ENCODE measurements at places on chromosomes 11 and 22.

DNA sequence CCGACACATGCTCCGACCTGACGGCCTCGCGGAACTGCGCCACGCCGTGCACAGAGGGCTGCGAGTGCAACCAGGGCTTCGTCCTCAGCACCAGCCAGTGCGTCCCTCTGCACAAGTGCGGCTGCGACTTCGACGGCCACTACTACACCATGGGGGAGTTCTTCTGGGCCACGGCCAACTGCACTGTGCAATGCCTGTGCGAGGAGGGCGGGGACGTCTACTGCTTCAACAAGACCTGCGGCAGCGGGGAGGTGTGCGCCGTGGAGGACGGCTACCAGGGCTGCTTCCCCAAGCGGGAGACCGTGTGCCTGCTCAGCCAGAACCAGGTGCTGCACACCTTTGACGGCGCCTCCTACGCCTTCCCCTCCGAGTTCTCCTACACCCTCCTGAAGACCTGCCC is 26.8 kb downstream of the TECTA start:
- no peak for DNase-seq

DNA sequence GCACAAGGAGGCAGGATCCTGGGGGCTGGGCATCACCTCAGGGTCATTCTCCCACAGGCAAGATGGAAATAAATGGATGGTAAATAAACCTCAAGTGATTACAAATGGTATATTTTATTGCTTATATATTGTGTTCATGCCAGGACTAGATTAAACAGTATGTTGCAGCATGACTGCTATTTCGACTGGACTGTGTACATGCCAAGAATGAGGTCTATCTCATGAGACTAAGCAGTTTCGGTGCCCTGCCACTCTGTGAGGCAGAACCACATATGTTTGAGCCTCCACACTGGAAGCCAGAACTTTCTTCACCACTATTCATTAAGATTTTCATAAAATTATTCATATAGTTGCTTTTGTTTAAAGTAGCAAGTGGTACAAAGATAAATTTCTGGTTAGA is 140.2 kb downstream of the DDX10 start:
- no peak for DNase-seq

DNA sequence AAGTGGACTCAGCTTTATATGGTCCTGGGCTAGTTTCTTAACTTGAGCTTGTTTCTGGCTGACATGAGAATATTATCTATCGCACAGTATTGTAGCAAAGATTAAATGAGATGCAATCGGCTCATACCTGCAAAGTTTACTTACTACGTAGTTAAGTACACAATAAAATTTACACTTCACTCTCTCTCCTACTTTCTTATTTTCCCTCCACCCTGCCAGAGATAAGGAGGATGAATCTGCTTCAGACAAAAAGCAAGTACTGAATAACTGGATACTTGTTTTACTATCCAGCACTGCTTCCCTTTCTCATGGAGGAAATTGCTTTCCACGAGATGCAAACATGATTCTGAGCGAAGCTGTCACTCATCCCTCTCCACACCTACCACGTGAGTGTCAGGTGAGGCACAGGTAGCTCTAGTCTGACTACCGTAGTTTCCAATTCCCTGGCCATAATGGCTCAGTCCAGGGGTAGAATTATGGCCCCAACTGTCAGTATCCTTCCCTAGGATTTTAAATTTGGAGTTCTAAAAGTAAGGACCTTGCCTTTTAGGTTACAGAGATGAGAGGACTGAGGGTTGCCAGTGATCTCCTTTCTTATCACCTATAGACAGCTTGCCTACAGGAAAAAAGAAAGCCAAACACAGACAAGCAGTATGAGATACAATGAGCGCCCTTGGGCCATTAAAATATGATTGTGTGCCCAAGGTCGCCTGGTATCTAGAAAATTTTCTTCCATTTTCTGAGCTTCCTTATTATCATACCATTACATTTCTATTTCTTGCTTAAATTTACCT is 39.8 kb downstream of the GAB2 start:
- DNase-seq: no peak

DNA sequence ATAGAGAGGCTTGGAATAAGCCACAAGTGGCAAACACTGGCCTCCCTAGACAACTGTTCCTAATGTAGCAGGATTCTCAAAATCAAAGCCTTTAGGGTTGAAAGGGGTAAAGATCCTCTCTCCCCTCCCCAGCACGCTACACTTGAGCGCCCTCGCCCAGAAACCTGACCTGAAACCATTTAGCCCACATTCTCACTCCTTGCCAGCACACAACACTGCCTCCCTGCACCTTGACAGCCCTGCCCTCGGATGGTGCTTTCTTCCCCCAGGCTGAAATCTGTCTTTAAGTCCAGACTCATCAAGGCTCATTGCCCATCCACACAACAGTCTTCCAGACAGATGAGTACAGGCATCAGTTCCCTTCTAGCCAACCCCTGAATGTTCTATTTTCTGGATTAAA is 26.5 kb downstream of the CWC15 start:
- no peak for DNase-seq

- DNase-seq: peak; percentile 27
Measured at GRCh38 chr11:67032830-67033551, 10.1 kb downstream of the SYT12 start.

- no peak for DNase-seq
Measured at GRCh38 chr11:17063171-17064002, 14.1 kb downstream of the RPS13 start.

DNA sequence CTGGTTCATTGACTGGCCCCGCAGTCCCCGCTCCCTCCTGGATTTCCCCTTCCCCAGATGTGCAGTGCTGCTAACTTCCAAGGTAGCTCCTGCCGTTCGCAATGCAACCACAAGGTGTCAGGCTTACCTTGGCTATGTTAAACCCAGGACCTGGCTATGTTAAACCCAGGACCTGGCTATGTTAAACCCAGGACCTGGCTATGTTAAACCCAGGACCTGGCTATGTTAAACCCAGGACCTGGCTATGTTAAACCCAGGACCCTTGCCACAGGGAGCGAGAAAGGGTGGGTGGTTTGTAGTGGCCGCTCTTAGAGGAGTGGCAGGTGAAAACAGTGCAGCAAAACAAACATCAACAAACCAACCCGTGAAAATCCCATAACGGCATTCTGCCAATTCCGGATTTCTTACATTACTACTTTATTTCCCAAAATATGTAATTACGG is 2.9 kb upstream of the ADAMTS8 start:
- DNase-seq: peak; percentile 17

DNA sequence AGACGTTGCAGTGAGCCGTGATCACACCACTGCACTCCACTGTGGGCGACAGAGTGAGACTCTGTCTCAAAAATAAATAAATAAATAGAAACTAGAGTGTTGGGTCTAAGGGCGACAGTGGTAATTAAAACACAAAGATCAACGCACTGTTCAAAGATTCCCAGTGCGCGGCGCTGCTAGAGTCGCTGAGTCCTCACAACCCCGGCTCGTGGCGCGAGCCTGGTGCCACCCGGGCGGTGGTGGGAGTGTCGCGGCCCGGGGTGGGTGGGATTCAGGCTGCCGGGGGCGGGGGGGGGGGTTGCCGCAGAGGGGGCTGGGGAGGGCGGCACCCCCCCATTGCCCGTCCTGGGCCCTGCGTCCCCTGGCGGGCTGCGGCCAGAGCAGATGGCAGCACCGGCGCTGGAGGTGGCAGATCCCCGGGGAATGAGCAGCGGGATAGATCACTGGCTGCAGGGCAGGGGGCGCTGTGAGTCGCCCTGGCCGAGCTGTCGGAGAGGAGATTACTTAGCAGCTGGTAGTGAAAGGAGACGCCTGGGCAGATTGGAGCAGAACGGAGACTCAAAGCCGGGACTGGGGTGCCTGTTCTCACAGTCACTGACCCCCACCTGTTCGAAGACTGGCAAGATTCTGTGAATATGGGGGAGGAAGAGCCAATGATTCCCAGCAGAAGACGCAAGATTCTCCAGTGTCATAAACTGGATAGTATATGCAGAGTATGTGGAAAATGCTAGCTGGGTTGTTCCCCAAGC is 30.2 kb upstream of the APOBEC3A start:
- peak; percentile 69 for DNase-seq

DNA sequence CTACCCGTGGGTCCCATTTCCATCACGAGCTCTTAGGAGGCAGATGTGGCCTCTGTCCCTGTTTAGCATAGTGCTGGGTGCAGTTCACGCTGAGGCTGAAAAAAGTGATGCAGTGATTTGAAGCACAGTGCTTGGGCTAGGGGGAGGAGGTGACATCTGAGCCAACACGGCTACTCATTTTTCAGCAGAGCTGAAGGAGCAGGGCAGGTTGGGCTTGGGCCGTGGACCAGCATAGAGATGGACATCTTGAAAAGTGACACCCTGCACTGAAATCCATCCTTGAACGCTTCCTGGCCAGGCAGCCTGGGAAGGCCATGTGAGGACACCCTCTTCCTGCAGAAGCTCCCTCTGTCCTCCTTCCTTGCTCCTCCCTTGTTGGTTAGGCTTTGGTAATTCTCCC is 66.4 kb downstream of the ADAMTS15 start:
- DNase-seq: no peak

DNA sequence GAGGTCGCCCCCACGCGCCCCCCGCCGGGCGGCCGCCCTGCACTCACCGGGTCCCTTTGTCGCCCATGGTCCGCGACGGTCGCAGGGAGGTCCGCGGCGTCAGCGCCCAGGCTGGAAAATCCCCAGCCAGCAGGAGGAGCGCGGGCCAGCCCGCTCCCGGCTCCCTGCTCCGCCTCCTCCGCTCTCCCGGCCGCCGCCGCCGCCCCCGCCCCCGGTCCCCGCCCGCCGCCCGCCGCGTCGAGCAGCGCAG is at the start of gene ARRB1:
Gene ARRB1 (minus strand): TSS at position 121 of the 250 bp plus-strand sequence. CDS start 54 bp downstream, at position 67.
- DNase-seq: no peak

- no peak for DNase-seq
Measured at GRCh38 chr11:63298258-63298657, 54.9 kb upstream of the SLC22A25 start.

- DNase-seq: peak; percentile 40
Measured at GRCh38 chr11:123525097-123525496, 95.0 kb downstream of the GRAMD1B start.

GRCh38 chr11:3156282-3156660 is 8.8 kb downstream of the OSBPL5 start:
- DNase-seq: no peak

DNA sequence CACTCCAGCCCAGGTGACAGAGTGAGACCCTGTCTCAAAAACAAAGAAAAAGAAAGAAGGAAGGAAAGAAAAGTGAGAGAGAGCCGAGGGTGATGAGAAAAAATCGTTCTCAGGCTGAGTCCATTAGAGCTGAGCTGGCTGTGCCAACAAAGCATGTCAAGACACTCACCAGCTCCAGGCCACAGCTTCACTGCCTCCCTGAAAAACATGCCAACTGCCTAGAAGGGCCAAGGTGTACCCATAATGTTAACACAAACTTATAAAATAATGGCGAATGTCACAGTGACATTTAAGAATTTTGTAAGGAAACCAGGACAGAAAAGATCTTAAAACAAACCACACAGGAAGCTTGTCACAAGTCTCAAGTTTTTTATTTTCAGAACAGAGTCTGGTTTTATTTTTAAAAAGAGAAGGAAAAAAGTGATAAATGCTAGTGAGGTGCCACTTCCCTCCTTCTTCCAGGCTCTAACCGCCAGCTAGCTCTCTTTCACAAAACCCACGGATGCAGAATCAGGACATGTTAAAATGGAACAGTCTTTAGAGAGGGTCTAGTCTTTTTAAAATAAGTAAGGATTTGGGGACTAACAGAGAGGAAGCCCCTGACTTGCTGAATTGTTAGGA is 5.1 kb downstream of the TMEM121B start:
- DNase-seq: no peak

DNA sequence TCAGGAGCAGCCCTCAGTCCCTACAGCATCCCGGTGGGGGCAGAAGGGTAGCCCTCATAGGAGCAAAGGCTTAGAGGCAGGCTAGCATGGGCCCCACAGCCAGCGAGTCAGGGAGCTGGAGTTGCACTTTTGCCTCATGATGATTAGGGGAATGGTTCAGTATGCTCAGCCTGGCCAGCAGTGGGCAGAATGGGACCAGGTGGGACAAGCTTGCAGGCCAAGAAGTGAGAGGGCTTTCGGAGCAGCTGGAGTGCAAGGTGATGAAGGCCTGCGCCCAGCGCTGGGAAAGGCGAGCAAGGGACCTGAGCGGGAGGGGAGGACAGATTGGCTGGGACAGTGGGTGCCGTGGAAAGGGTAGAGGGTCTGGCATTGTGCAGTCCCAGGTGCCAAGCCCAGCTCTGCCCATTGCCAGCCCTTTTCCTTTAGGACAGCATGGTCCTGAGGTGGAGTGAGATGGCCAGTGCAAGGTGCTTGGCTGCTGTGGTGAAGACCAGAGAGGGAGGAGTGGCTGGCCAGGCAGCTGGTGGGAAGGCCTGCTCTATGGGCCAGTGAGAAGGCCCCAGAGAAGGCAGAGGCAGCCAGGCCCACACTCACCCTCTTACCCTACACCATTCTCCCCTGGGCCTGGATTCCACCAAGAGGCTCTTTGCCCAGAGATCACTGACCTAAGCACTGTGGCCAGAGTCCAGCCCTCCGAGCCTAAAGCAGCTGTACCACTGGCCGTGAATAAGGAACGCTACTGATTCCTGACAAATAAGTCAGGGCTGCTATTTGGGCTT is 47.9 kb upstream of the SUSD2 start:
- DNase-seq: no peak

- no peak for DNase-seq
Measured at GRCh38 chr11:69233744-69234570, 60.0 kb upstream of the MYEOV start.

- DNase-seq: no peak
Measured at GRCh38 chr11:100776212-100776896, 89.3 kb downstream of the ARHGAP42 start.

GRCh38 chr11:31414338-31414737 is 44.7 kb downstream of the DNAJC24 start:
- no peak for DNase-seq

DNA sequence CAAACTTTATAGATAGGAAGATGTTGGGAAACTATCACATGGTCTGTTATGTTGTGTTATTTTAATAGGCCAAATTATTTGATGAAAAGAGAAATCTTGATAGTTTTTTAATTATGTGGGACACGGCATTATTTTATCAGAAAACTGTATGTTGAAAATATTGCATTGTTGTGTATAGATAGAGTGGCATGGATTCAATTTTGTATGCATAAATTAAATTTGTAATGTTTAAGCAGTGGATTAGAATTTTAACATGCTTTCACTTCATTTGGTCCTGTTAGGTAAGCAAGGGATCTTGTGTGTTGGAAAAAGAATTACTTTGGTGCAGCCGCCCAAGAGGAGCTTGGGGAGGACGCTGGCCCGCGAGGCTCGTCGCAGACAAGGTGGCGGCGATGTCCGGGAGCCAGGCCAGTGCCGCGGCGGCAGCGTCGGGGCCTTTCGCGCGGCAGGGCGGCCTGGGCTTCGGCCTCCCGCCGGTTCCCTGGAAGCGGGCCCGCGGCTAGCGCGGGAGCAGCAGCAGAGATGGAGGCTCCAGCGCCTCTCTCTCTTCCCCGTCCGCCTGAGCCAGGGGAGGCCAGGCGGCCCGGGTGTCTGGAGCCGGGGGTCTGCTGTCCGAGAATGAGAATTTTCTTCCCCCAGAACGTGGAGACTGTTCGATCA is 82.7 kb downstream of the GGT1 start:
- no peak for DNase-seq
